ENCODE measurements at places on chromosomes 1 and 21. TPM values are rescaled to one million over a fixed set of nuclear protein-coding genes. Genes with fewer than 3 reads are reported as not detected.

GRCh38 chr21:33839806-33840205, 75.8 kb downstream of the ATP5PO start:
- DNase-seq = no peak

DYNLT5 gene
- not detected for total RNA-seq

DNA sequence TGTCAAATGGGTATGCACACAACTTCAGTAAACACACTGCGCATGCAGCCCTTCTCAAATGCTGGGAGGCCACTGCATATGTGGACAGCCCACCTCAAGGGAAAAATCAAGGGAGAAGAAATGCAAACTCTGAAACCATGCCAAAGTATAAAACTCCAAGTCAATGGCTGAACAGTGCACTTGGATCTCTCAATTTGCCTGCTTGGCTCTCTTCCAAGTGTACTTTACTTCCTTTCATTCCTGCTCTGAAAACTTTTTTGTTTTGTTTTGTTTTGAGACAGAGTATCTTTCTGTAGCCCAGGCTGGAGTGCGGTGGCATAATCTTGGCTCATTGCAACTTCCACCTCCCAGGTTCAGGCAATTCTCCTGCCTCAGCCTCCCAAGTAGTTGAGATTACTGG, 18.8 kb upstream of the COP1 start:
- DNase-seq = no peak

DNA sequence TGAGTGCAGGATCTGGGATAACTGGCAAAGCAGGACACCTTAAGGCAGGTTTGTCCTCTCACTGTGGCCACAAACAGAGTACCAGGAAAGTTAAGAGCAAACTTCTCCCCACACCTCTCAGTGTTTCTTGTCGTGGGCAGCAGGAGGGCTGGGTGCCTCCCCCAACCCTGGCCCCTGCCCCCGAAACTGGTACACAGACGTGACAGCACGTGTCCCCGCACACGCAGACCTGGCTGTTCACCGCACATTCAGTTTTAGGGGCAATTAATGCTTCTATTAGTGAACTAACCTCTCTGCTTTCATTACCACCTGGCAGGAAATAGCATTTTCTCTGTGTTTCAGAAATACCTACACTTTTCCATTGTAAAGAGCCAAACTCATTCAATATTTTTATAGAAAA, 32.9 kb upstream of the RIPK4 start:
- no peak for DNase-seq

DNA sequence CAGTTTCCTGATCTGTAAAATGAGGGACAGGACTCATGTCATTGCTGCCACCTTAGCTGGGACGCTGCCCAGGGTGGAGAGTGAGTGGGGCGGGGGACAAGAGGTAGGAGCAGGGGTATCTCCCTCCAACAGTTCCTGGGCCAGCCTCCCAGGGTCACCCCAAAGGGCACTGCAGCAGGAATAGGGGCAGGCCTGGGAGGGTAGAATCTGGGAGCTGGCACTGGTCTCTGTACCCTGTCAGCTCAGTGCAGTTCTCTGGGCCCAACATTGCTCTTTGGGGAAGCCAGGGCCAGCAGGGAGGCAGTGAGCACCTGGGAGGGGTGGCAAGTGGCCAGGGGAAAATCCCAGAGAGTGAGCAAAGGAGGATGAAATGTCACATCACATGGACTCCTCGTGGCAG, 55.8 kb downstream of the ELK4 start:
- DNase-seq = peak; percentile 45

CACNA1S gene
- not detected for total RNA-seq

DNA sequence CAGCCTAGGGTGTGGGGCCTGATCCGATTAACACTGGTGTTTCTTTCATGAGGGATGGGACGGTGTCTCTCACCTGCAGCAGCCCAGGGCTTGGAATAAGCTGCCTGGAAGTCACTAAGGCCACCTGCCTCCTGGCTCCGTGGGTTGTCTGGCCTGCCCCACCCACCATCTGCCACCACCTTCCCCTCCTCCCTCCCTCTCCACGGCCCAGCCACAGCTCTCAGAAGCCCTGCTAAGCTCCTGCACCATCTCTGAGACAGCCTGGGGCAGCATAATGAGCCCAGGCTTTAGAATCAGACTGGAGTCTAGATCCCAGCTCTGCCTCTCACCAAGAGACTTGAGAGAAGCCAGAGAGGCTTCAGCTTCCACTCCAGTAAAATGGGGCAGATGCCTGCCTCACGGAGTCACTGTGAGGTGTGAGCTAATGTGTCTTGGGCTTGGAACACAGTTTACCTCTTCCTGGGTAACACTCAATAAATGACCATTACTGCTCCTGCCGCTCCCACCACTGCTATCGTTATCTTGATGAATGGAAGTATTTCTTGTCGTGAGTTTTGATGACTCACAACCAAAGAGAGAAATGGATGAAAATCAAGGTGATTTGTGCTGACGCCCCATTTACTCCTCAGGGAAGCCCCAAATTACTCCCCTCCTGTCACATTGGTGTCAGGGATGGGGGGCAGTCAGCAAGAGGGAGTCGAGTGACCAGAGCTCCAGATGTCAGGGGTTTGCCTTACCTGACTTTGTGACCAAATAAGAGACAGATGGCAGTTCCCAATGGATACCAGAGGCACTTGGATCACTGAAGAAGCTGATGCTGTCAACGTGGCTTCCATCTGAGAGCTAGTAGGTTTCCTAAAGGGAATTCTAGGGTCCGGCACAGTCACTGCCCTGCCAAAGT, 23.5 kb upstream of the C1QA start:
- peak; percentile 73 for DNase-seq

- DNase-seq = no peak
Measured at GRCh38 chr1:1345384-1345783, 3.8 kb downstream of the DVL1 start.

MTARC2 gene
- total RNA-seq = not detected

CTSK gene
- total RNA-seq = 8.6 TPM
